ENCODE measurements at places on chromosomes 2 and 18. TPM values are rescaled to one million over a fixed set of nuclear protein-coding genes. Genes with fewer than 3 reads are reported as not detected.

MERTK gene
- 14.3 TPM for total RNA-seq

UGT1A8 gene
- 0.13 TPM for total RNA-seq

ZEB2 gene
- 19.3 TPM for total RNA-seq

SULT1C4 gene
- total RNA-seq, result 1.7 TPM
